ENCODE measurements at places on chromosomes 16 and 17. TPM values are rescaled to one million over a fixed set of nuclear protein-coding genes. Genes with fewer than 3 reads are reported as not detected.

Gene CD300C
- not detected for total RNA-seq

Gene IST1
- 146 TPM for total RNA-seq

DNA sequence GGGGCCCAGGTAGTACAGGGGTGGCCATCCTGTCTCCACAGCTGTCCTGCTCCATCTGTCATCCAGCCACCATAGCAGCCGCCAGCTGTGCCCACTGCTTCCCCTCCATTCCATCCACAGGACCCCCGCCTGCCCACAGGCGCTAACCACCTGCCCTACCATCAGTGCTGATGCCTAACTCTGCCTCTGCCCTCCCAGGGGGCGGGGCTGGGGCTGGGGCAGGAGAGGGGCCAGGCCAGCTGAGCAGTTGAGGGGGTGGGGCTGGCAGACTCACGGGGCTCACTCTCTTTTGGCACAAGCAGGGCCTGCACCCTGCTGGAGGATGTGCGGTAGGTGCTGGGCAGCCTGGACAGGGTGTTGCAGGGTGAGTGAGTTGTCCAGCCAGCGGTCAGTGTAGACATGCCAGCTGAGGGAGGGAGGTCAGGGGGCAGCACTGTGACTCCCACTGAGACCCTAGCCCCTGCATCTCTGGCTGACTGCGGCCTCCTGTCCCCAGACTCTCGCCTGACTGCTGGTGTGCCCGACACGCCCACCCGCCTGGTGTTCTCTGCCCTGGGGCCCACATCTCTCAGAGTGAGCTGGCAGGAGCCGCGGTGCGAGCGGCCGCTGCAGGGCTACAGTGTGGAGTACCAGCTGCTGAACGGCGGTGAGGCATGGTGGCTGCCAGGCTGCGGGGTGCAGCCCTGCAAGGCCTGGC, 9.6 kb downstream of the GALK1 start:
- no peak for DNase-seq

DNA sequence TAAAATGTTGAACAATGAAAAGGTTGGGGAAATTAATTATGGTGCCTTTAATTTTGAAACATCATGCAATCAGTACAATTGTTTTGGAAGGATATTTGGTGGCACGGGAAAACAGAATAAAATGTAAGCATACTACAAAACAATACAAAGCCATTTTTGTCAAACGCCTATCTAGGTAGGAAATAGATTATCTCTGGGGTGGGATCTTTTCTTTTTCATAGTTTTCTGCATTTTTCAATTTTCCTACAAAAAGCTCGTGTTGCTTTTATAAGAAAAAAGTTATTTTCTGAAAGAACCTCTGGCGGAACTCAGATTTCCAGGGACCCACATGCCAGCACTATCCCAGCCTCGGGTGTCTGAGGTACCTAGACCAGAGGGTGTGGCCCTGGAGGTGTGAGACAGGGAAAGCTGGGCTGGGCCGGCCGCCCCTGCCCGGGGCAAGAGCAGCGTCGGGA, 961 bp upstream of the MAP3K3 start:
- no peak for DNase-seq

GRCh38 chr16:7517496-7517895, 184.9 kb downstream of the RBFOX1 start:
- DNase-seq = no peak

Gene SLC16A13
- 1.3 TPM for total RNA-seq

DNA sequence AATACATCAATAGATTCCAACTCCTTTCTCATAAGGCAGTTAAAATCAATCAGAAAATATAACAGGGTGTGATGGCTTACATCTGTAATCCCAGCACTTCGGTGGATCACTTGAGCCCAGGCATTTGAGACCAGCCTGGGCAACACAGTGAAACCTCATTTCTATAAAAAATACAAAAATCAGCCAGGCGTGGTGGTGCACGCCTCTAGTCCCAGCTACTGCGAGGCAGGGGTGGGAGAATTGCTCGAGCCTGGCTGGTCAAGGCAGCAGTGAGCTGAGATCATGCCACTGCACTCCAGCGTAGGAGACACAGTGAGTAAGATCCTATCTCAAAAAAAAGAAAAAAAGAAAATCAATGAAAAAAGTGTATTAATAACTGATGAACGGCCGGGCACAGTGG, 258.6 kb downstream of the NTN1 start:
- no peak for DNase-seq

Gene GRIN2C
- under 0.01 TPM for total RNA-seq

Gene EPOP
- total RNA-seq = 1.3 TPM

Gene TP53I13
- 54.8 TPM for total RNA-seq

DNA sequence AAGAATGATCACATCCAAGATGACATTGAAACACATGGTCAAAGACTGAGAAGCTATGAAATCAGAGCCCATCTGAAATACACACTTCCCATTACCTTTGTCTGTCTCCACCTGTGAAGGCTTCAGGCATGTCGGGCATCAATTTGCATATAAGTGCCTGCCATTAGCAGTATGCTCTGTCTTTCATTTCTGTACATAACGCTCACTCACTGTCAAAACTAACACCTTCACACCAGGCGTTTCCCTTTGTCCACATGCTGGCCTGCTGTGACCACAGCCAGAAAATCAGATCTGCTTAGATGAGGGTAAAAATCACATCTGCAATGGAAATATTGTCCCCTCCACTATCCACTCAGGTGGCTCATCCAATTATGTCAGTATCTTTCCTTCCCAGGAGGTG, 524.8 kb downstream of the TOX3 start:
- no peak for DNase-seq

- no peak for DNase-seq
Observed at GRCh38 chr17:71934520-71934919, 186.3 kb upstream of the SOX9 start.

Gene TBC1D3I
- total RNA-seq = 0.97 TPM

GRCh38 chr16:68236137-68236825, 354 bp upstream of the ESRP2 start:
- DNase-seq = no peak

DNA sequence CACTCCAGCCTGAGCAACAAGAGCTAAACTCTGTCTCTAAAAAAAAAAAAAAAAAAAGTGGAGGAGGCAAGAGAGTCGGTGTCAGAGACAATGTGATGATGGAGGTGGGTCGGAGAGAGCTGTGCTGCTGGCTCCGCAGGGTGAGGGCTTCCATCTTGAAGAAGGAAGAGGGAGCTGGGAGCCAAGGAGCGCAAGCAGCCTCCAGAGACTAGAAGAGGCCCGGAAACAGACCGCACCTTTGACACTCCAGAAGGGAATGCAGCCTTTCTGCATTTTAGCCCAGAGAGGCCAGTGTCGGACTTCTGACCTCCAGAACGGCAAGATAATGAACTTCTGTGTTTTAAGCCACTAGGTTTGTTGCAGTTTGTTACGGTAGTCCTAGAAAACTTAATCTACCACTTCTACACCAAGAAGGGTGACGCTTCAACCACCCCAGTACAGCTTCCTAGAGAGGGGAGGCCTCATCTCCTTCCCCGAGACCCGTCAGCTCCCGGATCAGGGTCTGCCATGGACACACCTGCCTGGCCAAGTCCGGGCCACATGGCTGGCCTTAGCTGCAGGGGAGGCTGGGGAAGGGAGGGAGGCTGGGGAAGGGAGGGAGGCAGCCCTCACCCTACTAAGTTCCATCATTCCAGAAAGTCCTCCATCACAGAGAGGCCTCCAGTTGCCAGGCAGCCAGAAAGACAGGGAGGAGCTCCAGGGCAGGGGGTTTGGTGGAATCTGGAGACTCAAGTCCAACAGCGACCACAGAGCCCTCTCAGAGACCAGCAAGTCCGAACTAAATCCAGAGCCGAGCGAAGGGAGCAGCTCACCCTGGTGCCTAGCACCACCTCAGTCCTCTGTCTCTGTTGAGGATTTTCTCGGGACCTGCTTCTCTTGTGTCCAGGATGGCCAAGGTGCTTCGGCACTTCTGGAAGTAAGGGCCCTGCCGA, 13.2 kb upstream of the RBFOX3 start:
- no peak for DNase-seq

Gene MLKL
- 8.7 TPM for total RNA-seq

Gene APOH
- total RNA-seq = not detected

- peak; percentile 71 for DNase-seq
Observed at GRCh38 chr16:74563828-74564263, 43.1 kb downstream of the GLG1 start.

Gene PRSS36
- under 0.01 TPM for total RNA-seq

- peak; percentile 94 for DNase-seq
Observed at GRCh38 chr17:29836643-29837042, 93.4 kb downstream of the SSH2 start.

Gene PHF12
- 22.5 TPM for total RNA-seq

Gene LITAF
- 96.7 TPM for total RNA-seq

GRCh38 chr17:8674344-8675305, 44.1 kb upstream of the MYH10 start:
- DNase-seq = peak; percentile 59

Gene SENP3
- 75.1 TPM for total RNA-seq

DNA sequence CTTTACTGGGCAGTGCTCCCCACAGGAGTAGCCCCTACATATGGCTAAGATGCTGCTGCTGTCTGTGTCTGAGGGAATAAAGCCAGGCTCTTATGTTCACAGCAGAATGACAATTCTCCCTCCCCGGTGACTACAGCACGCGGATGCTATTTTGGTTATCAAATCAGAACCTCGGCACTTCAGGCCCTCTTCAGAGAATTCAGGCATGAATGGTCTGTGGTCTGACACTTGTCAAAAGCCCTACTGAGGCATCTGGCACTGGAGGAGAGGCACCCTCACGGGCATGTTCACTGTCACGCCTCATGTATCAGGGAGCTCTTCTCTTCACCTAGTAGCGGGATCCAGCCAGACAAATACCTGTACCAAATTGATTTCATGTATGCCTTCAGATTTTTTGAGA, 30.4 kb downstream of the KIAA0513 start:
- no peak for DNase-seq

- DNase-seq = no peak
Observed at GRCh38 chr16:8963010-8963820, 491 bp downstream of the USP7 start.

Gene ALDH3A1
- total RNA-seq = not detected

DNA sequence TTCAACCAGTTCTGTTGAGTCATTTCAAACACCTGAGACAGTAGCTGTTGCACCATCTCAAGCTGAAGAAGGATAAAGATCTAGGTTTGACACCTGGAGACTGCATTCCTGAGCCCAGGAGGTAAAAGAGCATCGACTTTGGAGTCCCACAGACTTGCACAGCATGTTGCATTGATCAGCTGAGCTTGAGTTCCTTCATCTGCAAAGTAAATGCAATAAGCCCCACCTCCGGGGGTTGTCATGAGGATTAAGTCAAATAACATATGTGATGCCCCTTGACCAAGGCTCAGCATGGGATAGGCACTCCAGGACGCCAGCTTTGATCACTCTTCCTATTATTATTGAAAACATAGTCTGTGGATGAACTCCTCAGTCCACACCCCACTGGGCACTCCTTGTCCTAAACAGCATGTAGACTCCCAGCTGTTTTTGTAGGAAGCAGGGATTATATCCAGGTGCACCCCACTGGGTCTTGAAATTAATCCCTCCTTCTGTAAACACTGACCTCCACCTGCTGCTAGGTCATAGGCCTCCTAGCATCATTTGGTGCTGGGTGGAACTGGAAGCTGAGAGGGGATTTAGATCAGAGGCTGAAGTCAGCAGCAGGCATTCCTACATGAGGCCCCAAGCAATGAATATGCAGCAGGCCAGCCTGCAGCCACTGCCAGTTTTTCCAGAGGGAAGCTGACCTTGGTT, 259.0 kb downstream of the HS3ST4 start:
- DNase-seq = no peak

DNA sequence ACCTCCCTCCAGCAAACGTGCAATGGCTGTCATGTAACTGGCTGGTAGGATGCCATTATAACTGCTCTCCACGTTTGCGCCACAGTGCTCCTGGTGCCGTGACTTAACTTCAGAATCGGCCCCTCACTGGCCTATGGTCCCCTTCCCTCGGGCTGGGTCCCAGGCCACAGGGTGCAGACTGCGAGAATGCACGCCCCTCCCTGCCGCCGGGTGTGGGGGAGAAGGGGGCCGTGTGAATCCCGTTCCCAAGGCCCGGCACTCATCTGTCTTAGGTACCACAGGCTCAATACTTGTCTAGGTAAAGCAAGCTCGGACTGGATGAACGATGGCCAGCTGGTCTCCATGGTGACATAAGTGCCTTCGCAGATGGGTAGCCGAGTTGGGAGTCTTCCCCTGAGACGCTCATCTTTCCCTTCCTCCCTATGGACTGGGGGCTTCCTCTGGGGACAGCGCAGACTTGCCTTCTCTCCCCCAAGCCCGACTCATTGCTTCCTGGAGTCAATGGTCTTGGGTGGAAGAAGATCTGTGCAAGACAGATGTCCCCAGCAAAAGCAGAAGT, 37.8 kb downstream of the TIMM22 start:
- no peak for DNase-seq

Gene MYH8
- not detected for total RNA-seq

Gene SLC5A10
- total RNA-seq = not detected

- DNase-seq = no peak
Observed at GRCh38 chr16:645852-646678, 3.1 kb upstream of the WDR90 start.

Gene TOP2A
- 39.9 TPM for total RNA-seq
